ENCODE measurements at places on chromosomes 1 and 21. TPM values are rescaled to one million over a fixed set of nuclear protein-coding genes. Genes with fewer than 3 reads are reported as not detected.

Gene HHIPL2
- total RNA-seq, result 0.08 TPM

Gene PDZK1
- total RNA-seq, result not detected

Gene ADAM30
- not detected for total RNA-seq

Gene KCNJ6
- total RNA-seq, result 0.07 TPM

Gene PRAMEF6
- total RNA-seq, result not detected

Gene SPRR2B
- total RNA-seq, result not detected

Gene G0S2
- total RNA-seq, result 164 TPM

Gene CLSTN1
- 115 TPM for total RNA-seq

Gene PLA2G2F
- 9.2 TPM for total RNA-seq

Gene CD2
- total RNA-seq, result not detected

Gene MNDA
- total RNA-seq, result not detected

Gene CAMTA1
- total RNA-seq, result 76.5 TPM

Gene NTMT2
- not detected for total RNA-seq

Gene FAM72B
- 0.82 TPM for total RNA-seq

Gene CHD5
- 0.08 TPM for total RNA-seq

Gene VSIG8
- 0.07 TPM for total RNA-seq

Gene NLRP3
- total RNA-seq, result 1.5 TPM

Gene PDXK
- total RNA-seq, result 188 TPM

Gene SLC45A3
- total RNA-seq, result 9.3 TPM

Gene VHLL
- not detected for total RNA-seq

Gene HSPA6
- total RNA-seq, result not detected

Gene ERICH3
- total RNA-seq, result not detected

Gene NPHS2
- 2.5 TPM for total RNA-seq

Gene AADACL4
- not detected for total RNA-seq

Gene CNR2
- not detected for total RNA-seq

Gene PLA2G2C
- not detected for total RNA-seq

Gene GPR3
- total RNA-seq, result 1.6 TPM

Gene C8A
- not detected for total RNA-seq

Gene OR2T35
- not detected for total RNA-seq

Gene DNALI1
- 12.9 TPM for total RNA-seq

Gene SH2D1B
- total RNA-seq, result not detected

Gene SLC9C2
- not detected for total RNA-seq

Gene ACTL8
- 0.17 TPM for total RNA-seq

Gene TSPEAR
- total RNA-seq, result not detected

Gene TMEM52
- 0.92 TPM for total RNA-seq

Gene TPRG1L
- total RNA-seq, result 41.7 TPM

Gene HORMAD1
- not detected for total RNA-seq

Gene KRTAP11-1
- total RNA-seq, result not detected

Gene TPTE
- not detected for total RNA-seq

Gene GOLT1A
- total RNA-seq, result 5.0 TPM
